ENCODE measurements at places on chromosomes 11 and 22.
A peak's percentile ranks its signal among the peaks of the same experiment; 100 is the strongest.

- DNase-seq: no peak
Observed at GRCh38 chr11:32891657-32892354, 805 bp upstream of the QSER1 start.

DNA sequence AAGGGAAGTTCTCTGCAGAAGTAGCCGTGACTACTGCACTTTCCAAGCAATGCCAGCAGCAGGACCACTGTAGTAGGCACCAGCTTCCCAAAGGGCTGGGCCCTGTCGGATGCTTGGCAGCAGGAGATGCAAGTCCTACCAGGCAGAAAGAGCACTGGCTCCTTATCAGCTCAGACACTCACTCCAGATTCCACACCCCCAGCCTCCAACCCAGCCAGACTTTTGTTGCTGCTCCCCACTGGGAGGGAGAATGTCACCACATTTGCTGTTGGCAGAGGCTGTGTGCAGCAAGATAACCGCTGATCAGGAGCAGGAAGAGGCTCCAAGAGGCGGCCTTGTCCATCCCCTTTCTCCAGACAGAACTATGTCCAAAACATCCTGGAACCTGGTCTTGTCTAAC, 118.7 kb downstream of the C11orf58 start:
- no peak for DNase-seq

- DNase-seq: no peak
Observed at GRCh38 chr11:46534711-46535110, 59.1 kb downstream of the AMBRA1 start.

- DNase-seq: no peak
Observed at GRCh38 chr11:122747351-122747781, 90.9 kb upstream of the CRTAM start.

- peak; percentile 15 for DNase-seq
Observed at GRCh38 chr11:76120513-76121101, 85.7 kb downstream of the WNT11 start.

DNA sequence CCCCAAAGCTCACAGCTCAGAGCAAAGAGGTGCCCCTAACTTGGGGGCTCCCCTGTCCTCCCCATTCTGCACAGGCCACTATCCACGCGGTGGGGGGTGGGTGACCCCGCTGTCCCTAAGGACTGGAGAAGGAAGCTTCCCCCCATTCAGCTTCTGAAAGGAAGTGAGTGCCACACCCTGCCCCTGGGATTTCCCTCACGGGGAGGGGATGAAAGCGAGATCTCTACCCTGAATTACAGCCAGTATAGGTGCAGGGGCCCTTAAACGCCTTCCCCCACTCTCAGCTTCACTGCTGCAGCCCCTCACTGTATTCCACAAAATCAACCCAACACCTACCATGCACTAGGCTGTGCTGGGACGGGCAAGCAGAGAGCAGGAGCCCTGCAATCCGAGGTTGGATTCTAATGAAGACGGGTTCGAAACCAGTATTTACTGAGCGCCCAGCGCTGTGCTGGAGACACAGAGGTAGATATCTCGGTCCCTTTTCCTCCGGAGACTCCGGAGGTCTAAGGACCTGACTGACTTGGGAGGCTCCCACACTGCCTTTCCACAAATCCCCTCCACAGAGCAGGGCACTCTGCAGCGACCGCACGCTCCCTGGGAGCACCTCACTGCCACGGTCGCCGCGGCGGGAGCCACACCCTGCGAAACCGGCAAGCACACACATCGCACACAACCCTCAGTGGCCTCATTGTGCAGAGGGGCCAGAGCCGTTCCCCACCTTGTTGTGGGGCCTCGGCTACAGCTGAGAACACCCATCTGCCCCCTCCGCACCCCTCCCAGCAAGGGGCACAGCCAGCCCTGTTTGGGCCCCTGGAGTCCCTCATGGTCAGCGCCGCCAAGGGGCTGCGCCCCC, 1.8 kb downstream of the AHNAK start:
- no peak for DNase-seq

DNA sequence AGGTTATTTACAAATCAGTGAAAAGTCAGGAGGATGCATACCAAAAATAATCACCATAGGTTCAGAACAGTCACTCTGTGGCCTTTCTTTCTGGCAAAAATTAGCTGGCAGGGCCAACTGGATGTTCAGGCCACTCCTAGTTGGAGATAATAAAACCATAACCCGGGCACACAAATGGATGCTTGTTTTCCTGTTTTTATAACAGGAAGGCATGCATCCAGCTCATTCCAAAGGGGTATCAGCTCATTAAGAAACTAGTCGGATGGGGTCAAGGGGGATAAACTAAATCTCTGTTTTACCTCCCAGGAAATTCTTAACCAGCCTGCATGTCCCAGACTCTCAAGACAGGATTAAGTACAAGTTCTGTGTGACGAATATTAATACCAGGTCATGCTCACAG, 81.0 kb downstream of the FBXO7 start:
- no peak for DNase-seq

DNA sequence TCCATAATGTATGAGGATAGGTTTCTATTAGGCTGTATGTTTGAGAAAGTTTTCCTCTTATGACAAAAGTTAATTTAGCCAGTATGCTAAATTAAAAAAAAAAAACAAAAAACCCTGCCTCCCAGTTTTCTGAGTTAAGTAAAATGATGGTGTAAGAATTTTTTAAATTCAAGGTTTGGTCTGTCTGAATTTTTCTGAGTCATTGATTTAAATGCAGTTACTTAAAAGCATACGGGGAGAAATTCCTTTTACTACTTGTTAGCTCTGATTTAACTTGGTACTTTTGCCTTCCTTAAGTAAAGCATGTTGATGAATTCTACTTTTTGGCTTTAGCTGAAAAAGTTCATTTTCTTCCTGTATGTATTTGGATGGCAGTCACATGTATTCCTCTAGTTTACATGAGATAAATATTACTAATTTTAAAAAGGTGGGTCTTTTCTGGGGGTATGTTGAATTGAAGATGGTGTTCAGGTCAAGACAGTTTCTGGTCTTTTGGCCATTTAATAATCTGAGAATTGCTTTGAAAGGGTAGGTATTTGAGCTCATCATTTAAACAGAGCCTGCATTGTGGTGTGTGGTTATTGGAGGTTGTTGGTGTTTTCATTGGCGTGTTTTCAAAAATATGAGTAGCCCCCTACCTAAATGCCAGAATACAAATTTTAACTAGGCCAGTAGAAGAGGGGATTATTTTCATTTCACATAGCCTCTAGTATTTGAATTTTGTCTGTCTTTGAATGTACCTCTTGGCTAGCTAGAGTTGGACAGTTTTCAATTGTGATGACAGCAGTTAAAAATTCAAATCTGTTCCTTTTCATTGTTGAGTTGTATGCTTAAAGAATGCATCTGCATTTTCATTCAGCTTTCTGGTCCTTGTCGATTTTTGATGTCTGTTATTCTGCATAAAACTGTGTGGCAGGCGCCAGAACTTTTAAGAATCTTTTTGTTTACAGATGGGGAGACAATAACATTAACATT, 64.7 kb downstream of the MTMR3 start:
- DNase-seq: no peak

DNA sequence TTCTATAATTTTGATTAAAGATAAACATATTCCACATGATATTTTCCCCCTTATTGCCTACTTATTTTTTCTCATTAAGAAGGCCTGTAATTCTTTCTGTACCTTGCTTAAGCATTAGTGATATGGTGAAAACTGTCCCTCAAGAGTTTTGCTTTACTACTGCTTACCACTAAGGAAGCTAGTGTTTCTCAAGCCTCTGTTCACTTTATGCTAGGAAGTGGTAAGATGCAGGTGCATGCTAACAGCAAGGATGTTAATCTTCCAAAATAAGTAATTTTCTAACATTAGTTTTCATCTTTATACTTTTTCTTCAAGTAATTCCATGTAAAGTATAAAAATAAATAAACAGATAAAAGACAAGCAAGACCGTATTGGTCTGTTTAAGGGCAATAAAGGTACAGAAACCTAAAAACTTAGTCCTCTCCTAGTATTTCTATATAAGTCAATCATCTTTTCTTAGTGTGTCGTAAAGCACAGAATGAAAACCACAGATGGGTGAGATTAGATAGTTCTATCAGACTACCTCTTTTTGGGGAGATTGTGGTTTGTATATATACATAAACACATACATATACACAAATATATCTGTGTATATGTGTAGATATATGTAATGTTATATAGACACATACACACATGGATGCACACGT, 731.0 kb upstream of the CNTN5 start:
- DNase-seq: no peak

All from H1 (cell line).